ENCODE measurements at places on chromosomes 4 and X.

DNA sequence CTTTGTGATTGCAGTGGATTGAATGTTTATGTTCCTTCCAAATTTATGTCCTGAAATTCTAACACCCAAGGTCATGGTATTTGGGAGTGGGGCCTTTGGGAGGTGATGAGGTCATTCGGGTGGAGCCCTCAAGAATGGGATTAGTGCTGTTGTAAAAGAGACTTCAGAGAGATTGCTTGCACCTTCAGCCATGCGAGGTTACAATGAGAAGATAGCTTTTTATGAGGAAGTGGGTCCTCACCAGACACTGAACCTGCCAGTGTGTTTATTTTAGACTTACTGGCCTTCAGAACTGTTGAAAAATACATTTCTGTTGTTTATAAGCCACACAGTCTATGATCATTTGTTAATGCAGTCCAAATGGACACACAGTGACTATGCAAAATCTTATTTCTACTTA is 161.0 kb upstream of the GPRIN3 start:
- DNase-seq = no peak

DNA sequence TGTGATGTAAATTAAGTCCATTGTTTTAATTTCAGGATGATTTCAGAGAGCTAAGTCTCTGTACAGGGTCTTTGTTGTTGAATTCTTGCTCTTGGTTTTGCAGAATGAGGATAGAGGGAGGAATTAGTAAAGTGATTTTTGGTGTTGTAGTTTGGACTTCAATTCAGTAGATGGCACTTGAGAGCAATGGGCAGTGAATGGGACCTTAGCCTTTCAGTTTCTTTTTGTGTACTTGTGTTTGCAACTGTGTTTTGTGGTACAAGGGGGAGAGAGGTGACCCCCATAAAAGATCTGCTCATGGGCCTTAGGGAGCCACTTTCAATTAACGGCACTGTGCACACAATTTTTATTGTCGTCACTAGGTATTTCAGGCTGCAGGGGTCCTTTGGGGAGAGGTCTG is 340.0 kb downstream of the DCAF12L2 start:
- DNase-seq = no peak

- no peak for DNase-seq
Measured at GRCh38 chr4:107714256-107714655, 5.8 kb downstream of the PAPSS1 start.

- no peak for DNase-seq
Measured at GRCh38 chr4:163620738-163621137, 126.2 kb downstream of the TMA16 start.

- DNase-seq = no peak
Measured at GRCh38 chrX:3699821-3700381, 13.5 kb downstream of the PRKX start.

GRCh38 chr4:6050551-6050950 is 32.3 kb upstream of the C4orf50 start:
- DNase-seq = no peak

GRCh38 chrX:30990361-30990760 is 81.5 kb downstream of the FTHL17 start:
- no peak for DNase-seq

DNA sequence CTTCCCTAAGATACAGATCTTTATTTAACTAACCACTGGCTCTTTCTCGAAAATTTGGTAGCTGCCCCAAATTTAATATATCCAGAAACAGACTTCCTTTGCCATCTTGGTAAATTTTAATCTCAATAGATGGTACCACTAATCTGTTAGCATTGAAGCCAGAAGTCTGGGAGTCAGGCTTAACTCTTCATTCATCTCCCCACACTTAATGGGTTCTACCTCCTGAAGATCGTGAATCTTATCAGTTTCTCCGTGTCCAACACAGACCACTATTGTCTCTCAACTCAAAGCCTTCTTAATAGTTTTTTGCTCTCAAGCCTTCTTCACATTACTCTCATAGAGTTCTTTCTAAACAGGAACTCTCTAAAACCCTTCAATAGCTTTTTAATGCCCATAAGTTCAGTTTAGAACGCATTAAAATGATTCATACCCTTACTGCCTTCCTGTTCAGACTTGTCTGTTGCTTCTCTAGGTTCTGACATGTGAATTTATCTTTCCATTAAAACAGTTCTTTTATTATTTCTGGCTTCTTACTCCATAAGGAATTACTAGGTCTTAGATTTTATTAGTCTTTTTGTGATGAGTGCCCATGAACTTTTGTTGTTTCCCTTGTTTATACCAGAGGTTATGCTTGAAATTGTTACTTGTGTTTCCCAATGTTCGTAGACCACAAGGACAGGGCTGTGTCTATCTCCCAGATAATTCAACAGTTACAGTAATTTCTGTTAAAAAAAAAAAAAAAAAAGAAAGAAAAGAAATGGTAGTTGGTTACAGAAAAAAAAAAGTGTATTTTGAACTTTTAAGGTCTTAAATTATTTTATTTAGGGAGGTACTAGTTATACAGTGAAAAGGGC is 54.7 kb downstream of the SMARCAD1 start:
- no peak for DNase-seq

- no peak for DNase-seq
Measured at GRCh38 chrX:137916090-137916746, 350.3 kb downstream of the ZIC3 start.

GRCh38 chr4:173019664-173020063 is 148.9 kb upstream of the GALNT7 start:
- no peak for DNase-seq

GRCh38 chrX:155333544-155334100 is 792 bp downstream of the CLIC2 start:
- no peak for DNase-seq

DNA sequence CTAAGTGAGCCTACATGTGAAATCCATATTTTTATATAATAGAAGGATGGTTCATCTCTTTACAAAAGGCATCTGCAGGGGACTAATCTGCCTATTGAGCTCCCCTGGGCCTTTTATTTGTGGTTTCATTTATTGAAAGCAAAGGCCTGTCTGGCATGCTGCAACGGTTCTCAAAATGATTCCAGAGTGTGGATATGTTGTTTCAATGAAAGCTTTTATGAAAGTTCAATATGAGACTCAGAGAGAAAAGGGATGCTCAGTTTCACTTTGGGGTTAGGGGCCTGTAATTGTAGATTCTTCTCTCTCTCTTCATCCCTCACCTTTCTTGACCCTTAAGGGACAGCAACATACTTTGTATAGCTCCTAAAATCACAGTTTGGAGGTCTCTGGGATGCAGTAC is 204.2 kb upstream of the CASK start:
- DNase-seq = no peak

DNA sequence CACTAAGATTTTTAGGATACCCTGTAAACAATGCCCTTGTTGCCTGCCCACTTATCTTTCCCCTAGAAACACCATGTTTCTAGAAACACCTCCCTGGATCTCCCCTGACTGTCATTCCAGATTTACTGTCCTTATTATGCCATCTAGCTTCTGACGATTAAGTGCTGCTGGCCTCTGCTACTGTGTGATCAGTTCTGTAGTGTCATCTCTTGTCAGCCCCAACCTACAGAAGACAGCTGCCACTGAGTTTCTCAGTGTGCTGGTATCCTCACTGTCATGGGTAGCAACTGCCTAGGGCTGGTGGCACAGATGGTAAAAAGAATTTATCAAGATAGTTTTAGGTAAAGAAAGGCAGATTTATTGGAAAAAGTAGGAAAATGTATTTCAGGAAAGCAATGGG is 68.7 kb upstream of the WWC2 start:
- no peak for DNase-seq

GRCh38 chrX:72115380-72115779 is 16.3 kb downstream of the RTL5 start:
- no peak for DNase-seq

DNA sequence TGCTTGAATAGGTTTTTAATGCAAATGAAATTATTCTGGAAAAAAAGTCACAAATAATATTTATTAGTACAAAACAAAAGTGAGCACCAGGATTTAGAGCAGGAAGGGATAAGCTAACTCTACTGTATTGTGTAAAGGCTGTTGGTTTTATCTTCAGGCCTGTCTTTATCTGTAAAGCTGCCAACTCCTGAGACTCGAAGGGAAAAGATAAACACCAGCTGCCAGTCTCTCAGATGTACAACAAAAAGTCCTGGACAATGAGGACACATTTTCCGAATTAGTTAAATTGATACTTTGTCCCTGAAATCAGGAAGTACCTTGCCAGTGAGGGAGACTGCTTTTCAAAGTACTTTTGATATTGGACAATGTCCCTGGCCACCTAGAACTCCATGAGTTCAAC is 8.8 kb downstream of the DDX60 start:
- no peak for DNase-seq

- no peak for DNase-seq
Measured at GRCh38 chr4:10131202-10131601, 14.6 kb upstream of the WDR1 start.

GRCh38 chr4:189530848-189531247 is 409.8 kb upstream of the FRG1 start:
- DNase-seq = no peak

- DNase-seq = no peak
Measured at GRCh38 chrX:129593137-129593536, 53.1 kb downstream of the OCRL start.

DNA sequence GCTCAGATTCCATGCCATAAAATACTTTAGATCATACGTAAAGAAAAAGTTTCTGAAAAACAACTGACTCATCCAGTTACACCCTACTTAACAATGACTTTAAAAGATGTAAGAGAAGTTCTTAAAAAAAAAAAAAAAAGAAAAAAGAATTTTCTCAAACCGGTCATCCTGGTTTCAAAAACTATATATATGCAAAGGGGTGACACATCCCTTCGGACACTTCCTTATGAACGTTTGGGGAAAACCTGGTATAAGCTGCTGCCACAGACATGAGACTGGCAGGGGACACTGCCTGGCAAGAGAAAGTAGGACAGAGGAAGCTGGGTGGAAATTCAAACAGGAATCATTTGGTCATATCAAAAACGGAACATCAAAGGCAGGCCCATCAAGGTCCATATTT is 81.2 kb upstream of the PRSS48 start:
- DNase-seq = no peak

DNA sequence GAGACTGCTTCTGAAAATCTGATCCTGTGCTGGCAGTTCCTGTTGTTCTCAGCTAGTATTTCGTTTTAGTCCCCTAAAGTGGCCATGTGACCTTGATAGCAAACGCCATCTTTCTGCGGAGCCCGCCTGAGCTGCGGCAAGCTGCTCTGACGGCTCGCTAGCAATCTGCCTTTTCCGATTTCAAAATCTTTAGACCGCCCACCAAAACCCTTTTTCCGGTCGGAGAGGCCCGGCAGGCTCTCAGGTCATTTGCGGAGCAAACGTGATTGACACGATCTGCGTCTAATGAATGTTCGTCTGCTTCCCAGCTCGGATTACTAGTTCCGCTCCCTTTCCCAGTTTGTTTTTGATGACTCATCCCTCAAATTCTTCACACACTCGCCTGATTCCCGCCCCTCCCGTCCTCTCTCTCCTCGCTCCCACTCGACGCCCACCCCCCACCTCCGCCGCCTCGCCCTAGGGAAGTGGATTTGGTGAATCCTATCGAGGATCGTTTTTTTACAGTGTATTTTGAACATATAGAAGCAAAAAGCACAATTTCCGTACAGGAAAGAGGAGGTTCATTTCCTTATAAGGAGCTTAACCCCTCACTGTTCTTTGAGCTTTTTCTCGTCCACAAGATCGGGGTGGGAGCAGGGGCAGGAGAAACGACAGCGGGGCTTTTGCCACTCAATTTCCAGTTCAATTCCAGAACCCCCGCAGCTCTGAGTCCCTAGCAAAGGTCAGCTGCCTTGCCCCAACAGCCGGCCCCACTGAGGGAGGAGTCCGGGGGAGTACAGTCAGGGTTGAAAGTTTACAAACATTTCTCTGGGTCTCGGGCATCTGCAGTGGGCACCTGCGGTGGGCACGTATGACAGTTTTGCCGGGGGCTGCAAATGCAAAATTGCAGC is 37.5 kb downstream of the NLGN3 start:
- peak; percentile 91 for DNase-seq

DNA sequence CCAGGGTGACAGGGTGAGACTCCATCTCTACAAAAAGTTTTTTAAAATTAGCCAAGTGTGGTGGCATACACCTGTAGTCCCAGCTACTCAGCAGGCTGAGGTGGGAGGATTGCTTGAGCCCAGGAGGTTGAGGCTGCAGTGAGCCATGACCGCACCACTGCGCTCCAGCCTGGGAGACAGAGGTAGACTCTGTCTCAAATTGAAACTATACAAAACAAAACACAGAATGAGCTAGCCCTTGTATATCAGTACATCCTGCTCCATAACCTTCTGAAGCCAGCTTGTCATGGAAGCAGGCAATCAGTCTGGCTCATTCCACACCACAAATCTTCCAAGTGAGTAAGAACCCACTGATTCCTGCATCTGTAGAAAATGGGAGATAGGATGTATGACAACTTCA is 49.0 kb downstream of the CD99L2 start:
- no peak for DNase-seq

DNA sequence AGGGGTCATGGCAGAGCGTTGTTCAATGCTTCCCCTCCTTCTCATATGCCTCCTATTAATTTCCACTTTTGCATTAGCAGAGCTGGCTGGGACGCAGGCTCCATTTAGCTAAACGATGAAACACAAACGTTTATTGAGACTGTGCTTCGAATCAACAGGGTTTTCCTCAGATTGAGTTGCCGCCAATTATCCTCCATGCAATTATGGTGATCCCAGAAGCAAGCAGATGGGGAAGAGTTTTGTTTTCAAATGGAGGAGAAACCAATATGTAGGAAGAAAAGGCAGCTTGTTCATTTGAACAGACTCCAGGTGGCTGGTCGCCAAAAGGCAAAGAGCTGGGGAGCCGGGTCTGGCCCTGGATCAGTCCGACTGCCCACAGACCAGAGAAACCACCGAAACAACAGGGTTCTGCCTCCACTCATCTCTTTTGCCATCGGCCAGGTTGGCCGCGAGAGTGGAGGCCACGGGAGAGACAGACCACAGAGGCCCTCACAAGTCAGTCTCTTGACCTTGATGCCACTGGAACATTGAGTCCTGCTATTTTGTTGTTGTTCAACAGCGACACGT is 184.8 kb downstream of the GBA3 start:
- no peak for DNase-seq

- DNase-seq = no peak
Measured at GRCh38 chrX:45126158-45126557, 74.5 kb downstream of the DIPK2B start.

All from activated CD8-positive, alpha-beta T cell treated with anti-CD3 and anti-CD28 coated beads, Interleukin-2, amount 10 ng/mL, durations not matched to agents 7 days and 5 days (primary cell).